ENCODE measurements at places on chromosomes 4 and X. TPM values are rescaled to one million over a fixed set of nuclear protein-coding genes. Genes with fewer than 3 reads are reported as not detected.

STAG2 gene
- 69.0 TPM for total RNA-seq

GRCh38 chr4:84796394-84796793 lies 170.1 kb downstream of the WDFY3 start:
- H3K4me1 ChIP-seq, result no peaks in the 10 kb centered on the region
- no peaks in the 10 kb centered on the region for H3K27me3 ChIP-seq
- H3K4me3 ChIP-seq, result no peak overlapping the region
- H3K36me3 ChIP-seq, result peaks cover 17% of the 10 kb centered on the region
- no peak for DNase-seq

- H3K36me3 ChIP-seq, result no peaks in the 10 kb centered on the region
- H3K27me3 ChIP-seq, result peaks cover 3% of the 10 kb centered on the region
- DNase-seq, result peak; percentile 39
Observed at GRCh38 chrX:129523079-129523911, at the start of gene SMARCA1. SMARCA1 (minus strand) TSS chrX:129523490; CDS start chrX:129523370, 120 bp downstream.

GRCh38 chr4:176741253-176741652 lies 51.5 kb downstream of the VEGFC start:
- no peaks in the 10 kb centered on the region for H3K27me3 ChIP-seq
- H3K36me3 ChIP-seq, result no peaks in the 10 kb centered on the region
- no peak for DNase-seq
- H3K27ac ChIP-seq, result no peak overlapping the region
- no peak overlapping the region for H3K4me3 ChIP-seq

DNA sequence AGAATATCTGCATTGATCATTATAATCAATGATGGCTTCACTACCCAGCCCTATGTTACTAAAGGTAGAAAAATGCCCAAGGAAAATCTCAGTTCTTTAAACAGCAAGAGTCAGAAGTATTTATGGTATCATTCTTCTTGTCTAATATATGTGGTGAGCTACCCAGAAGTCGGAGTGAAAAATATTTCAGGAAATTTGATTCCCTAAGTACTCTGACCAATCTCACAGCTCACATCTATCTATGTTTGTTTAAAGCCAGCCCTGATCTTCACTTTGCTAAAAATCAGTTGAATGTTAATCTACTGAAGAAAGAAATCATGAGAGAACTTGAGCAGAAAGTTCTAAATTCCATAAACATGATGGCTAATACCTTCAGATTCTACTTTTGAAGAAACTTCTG lies 522.9 kb upstream of the SLIT2 start:
- H3K27me3 ChIP-seq, result no peaks in the 10 kb centered on the region
- peaks cover 4% of the 10 kb centered on the region for H3K36me3 ChIP-seq
- no peak overlapping the region for H3K4me3 ChIP-seq
- no peaks in the 10 kb centered on the region for H3K4me1 ChIP-seq
- DNase-seq, result no peak
- H3K27ac ChIP-seq, result no peak overlapping the region

- no peak for DNase-seq
- H3K4me1 ChIP-seq, result peaks cover 24% of the 10 kb centered on the region
- H3K27me3 ChIP-seq, result peaks cover 3% of the 10 kb centered on the region
- H3K4me3 ChIP-seq, result no peak overlapping the region
- no peaks in the 10 kb centered on the region for H3K36me3 ChIP-seq
Observed at GRCh38 chr4:72984351-72984750, 85.2 kb downstream of the COX18 start.

HOPX gene
- 0.26 TPM for total RNA-seq

- no peak overlapping the region for H3K27ac ChIP-seq
- peaks cover 22% of the 10 kb centered on the region for H3K4me1 ChIP-seq
- H3K27me3 ChIP-seq, result no peaks in the 10 kb centered on the region
- no peak for DNase-seq
- no peaks in the 10 kb centered on the region for H3K36me3 ChIP-seq
Observed at GRCh38 chr4:156939139-156939538, 32.5 kb downstream of the PDGFC start.

TMEM47 gene
- total RNA-seq, result 15.7 TPM

DNA sequence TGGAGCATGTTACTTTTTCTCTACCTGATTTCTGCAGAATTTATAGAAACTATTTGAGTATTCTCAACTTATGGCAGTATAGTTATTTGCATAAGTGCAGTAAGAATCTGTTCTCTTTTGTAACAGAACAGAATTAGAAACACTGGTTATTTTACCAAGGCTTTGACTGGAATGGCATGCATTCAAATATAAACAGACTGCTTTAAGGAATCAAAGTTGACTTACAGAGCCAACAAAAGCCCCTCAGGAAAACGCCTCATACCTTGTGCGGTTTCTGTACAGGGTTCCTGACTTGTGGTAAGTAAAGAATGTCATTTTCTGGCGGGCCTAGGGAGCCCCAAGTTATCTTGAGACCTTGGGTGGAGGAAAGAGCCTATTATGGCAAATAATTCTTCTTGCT lies 97.1 kb downstream of the GPR143 start:
- H3K4me3 ChIP-seq, result no peak overlapping the region
- peaks cover 28% of the 10 kb centered on the region for H3K4me1 ChIP-seq
- peaks cover 16% of the 10 kb centered on the region for H3K36me3 ChIP-seq
- no peak for DNase-seq
- H3K27ac ChIP-seq, result no peak overlapping the region

Data from WTC11 (cell line).